ENCODE measurements at places on chromosomes 1 and 21.

- DNase-seq = peak; percentile 22
Observed at GRCh38 chr1:25458541-25459298, 28.0 kb downstream of the MACO1 start.

DNA sequence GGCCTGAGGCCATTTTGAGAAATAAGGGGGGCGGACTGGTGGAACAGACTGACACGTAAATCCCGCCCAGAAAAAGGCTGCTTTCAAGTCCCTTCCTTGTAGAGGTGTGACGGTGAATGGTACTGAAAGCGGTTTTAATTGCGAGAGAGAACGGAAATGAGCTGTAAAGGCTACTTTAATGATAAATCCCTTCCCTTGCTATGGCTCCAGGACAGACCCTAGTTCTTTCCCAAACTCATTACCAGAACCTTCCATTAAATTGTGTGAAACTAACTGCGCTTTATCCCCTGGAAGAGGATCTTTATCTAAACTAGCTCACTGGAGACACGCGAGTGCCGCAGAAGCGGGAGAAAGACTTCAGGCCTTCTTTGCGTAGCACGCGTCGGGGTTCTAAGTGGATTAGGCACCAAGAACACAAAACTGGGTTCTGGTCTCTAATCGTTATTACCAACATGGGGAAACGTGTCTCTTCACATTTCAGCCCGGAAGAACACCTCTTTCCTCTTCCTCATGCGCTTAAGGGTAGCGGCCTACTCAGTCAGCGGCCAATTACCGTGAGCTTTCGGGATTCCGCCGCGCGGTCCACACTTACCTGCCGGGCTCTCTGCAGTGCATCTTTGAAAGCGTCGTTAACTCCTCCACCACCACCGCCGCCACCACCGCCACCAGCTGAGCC, 441 bp downstream of the FUBP1 start:
- peak; percentile 96 for DNase-seq

DNA sequence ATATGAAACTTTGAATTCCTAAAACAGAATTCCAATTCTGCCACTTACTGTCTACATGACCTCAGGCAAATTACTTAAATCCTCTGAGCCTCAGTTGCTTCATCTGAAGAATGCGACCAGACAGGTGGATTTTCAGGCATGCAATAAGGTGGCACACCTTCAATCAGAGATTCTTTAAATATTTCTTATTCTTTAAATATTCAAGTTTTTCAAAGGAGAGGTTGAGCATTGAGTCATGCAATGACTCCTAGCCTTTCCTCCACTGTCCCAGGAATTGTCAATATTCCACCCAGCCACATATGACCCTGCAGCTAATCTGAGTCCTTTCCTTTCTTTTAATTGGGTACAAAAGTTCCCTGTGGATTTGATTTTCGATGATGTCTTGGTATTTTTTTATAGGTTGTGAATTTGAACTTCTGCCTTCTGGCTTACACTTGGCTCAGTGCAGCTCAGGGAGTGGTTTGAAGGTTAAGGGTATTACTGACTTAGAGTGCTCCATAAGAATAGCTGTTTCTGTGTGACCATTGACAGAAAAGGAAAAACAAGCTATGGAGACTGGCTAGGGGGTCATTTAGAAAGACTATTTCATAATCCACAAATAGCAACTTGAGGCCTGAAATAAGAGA, 52.2 kb upstream of the PRDX6 start:
- DNase-seq = peak; percentile 77

DNA sequence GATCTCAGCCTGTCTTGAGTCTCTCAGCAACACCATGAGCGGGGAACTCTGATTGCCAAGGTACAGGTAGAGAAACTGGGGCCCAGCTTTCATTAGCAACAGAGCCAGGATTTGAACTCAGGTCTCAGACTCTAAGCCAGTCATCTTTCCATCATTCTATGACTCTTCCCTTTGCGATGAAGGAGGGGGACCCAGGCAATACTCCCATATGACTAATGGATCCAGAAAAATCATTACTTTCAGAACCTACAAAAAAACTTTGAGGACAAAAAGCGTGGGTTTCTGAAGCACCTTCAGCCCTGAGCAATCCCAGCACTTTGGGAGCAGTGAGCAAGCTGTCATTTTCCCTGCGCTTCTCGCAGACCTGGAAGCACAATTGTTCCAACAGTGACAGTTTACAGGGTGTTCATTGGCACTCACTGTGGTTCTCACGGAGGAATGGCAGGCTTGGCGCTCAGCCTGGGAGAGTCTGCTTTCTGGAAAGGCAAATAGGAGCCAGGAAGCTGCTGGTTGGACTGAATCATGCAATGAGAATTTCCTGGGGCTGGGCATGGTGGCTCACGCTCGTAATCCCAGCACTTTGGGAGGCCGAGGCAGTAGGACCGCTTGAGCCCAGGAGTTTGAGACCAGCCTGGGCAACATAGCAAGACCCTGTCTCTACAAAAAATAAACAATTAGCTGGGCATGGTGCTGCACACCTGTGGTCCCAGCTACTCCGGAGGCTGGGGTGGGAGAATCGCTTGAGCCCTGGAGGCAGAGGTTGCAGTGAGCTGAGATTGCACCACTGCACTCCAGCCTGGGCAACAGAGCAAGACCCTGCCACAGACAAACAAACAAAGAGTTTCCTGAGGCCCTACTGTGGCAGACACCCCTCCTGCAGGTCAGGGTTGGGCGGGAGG, 40.1 kb downstream of the SLC2A7 start:
- peak; percentile 97 for DNase-seq

GRCh38 chr1:230725256-230726012, 11.5 kb upstream of the AGT start:
- no peak for DNase-seq

DNA sequence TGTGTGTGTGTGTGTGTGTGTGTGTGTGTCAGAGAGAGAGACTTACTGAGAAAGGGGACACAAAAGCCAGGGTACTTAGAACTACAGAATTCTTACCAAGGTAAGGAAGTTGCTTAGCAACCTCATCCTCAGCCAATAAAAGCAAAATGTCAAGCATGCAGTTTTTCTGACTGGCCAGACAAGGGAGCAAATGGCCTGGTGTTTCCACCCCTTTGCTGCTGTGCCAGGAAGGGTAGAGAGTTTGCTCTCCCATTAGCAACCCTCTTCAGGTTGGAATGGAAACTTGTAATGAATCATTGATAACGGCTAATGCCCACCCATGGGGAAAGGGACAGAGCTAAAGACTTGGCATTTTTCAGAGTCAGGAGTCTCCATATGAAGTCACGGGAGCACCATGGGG, 10.6 kb downstream of the RXRG start:
- DNase-seq = no peak

DNA sequence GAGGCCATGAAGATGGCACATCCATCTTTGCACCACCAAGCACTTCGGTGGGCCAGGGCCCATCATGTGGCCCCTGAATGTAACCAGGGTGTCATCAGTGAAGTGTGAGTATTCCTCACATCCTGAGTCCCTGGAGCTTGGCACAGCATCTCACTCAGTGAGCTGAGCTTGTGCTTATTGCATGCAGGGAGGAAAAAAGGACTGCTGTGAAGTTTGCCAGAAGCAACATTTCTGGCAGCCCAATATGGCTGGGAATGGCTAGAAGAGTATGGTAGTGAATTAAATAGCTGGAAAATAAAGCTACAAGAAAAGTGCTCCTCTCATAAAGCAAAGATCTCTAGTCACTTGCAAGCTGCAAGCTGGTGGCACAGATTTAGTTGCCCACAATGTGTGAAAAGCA, 109.3 kb downstream of the TNFSF18 start:
- no peak for DNase-seq

DNA sequence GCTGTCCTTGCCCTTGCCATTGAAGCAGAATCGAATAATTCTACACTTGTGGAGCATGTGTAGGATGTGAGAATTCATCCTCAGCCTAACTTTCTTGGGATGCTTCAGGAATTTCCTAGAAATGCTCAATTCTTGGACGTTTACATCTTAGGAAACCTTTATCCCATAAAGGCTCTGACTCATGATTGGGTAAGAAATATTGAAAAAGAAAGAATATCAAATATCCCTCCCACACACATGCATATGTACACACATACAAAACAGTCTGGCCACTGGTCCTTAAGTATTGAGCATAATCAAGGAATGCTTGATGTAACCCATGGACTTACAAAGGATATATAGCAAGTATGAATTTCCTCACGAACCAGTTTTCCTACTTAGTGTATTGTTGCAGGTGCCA, 83.9 kb upstream of the IPO9 start:
- peak; percentile 74 for DNase-seq

DNA sequence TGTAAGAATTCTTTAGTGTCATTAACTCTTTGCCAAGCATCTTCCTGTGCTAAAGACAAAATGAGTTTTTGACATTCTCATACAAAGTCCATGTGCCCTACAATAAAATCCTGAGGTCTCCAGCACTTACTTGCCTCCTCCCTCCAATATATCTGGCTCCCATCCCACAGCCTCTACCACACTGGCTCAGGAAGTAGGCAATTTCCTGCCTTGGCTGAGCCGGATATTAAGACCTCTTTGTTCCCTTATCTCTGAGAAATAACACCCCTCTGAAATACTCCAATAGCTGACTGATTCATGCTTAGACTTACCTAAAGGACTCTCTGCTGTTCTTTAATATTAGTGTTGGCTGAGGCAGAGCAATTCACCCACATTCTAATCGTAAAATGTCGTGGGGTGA, 37.6 kb upstream of the GORAB start:
- DNase-seq = no peak

DNA sequence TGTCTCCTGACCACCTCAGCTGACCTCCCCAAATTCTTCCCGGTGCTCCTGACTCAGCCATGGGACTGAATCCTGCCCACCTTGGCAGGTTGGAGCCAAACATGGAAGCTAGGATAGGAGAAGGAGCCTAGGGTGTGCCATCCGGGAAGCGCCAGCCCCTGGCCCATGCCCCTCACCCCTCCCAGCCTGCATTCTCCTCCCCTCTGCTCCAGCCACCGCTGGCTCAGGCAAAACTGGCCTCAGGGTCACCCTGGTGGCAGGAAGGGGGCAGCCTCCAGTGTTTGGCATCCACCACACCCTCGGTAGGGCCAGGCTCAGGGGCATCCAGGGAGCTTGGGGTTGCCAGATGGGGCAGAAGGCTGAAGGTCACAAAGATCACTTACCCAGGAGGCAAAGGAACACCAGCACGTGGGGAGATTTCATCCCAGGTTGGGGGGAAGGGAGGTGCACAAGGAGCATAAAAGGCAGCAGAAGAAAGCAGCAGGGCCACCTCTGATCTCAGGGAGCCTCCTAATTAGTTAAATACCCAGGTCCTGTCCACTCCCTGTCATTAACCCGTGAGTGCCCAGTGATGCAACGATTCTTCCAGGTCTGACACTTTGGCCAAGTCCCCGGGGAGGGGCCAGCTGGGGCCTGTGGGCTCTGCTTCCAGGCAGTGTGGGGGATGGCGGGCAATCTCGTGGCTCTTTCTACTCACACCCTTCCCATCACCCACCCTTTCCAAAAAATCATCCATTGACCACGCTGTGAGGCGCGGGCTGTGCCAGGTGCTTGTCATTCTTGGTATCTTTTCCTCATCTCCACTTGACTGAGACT, at the start of gene PLA2G2E:
TSS of gene PLA2G2E (minus strand) at position 481 of the 816 bp plus-strand sequence. CDS start at position 423, 58 bp downstream.
- no peak for DNase-seq

DNA sequence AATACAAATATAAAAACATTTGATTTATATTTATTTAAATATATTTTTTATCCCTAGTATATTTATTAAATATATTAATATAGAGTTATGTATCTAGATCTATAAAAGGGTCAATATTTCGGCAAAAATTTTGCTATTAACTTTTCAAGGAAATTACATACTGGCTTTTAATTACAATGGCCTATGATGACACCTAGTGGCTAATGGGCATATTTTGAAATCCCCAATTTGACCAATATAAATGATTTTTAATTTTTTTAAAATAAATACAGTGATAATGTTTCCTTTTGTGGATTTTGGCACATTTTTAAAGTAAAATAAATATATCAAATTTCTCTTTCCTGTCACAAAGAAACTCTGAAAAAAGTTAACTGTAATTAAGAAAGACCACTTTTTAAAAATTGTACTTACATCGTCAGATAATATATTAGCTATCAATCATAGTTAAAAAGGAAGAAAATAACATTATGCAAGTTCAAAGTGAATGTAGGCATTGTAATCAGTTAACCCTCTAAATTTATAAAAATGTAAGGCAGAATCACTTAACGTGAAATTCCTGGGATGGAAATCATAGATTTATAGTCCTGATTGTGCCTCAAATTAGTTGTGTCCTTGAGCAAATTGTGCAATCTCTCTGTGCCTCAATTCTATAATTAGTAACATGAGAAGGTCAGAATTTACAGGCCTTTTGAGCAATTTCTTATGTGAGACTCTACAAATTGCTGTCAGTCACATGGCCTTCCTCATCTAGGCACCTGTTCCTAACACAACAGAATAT, 25.6 kb upstream of the RGS13 start:
- DNase-seq = peak; percentile 40

DNA sequence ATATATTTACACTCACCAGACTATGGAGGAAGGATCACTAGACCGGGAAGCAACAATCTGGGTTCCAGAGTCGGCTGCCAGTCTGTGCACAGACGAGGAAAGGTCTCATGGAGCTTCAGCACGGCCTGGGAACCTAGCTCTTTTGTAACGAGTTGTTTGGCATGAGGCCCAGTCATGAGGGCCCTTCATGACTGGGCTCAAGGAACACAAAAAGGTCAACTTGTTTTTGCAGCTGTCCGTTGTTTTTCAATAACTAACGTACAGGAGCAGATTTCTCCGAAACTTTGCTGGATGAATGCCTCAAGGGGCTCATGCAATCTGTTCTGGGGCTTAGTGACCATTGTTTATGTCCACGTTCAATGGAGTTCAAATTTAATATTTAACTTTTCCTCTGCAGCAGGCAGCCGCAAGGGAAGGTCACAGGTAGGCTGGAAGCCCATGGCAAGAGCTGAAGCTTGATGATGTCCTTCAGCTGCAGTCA, 5.9 kb upstream of the STUM start:
- no peak for DNase-seq

DNA sequence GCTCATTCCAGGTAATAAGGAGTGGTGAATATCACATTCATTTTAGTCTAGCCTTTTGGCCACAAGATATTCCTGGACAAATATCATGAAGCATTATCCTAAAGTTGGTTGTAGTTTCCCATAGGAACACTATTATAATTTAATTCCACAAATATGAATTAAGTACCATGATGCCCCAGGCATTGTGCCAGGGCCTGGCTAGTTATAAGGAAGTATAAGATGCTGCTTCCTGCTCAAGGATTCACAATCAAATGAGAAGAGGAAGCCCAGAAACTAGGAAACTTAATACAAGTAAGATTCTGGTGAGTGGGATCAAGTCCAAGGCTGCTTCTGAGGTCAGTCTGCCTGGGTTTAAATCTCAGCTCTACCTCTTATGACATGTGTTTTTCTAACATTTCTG, 30.6 kb upstream of the ZP4 start:
- no peak for DNase-seq

DNA sequence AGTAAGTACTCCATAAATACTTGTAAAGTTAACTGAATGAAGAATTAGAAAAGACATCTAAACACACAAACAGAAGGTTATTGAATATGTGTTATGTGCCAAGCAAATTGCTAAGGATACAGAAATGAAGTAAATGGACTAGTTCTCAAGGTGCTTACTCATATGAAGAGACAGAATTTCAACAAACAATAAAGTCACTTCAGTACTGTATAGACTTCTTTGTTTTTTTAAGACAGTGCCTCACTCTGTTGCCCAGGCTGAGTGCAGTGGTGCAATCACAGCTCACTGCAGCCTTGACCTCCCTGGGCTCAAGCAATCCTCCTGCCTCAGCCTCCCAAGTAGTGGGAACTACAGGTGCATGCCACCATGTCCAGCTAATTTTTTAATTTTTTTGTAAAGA, 57.3 kb downstream of the SERBP1 start:
- DNase-seq = no peak
